SIG-M5 (cell line): ENCODE measurements at places on chromosomes 13 and 19.
A peak's percentile ranks its signal among the peaks of the same experiment; 100 is the strongest.

- DNase-seq = no peak
Measured at GRCh38 chr19:6185093-6185834, 49.8 kb downstream of the ACSBG2 start.

GRCh38 chr13:95044452-95045205, 256.6 kb downstream of the ABCC4 start:
- DNase-seq = no peak

- peak; percentile 81 for DNase-seq
Measured at GRCh38 chr13:78102121-78102677, 183.6 kb upstream of the EDNRB start.

DNA sequence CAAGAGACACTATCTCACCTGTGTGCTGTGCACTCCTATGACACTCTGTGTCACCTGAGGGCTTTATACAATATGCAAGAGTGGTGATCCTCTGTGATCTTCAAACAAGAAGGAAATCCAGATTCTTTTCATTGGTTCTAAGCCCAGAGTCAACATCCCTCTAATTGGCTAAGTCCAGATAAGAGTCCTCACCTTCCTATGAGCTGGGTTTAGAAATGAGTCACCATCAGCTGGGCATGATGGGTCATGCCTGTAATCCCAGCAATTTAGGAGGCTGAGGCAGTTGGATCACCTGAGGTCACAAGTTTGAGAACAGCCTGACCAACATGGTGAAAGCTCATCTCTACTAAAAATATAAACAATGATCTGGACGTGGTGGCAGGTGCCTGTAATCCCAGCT, 144.4 kb downstream of the ZNF675 start:
- no peak for DNase-seq

- no peak for DNase-seq
Measured at GRCh38 chr13:53001444-53002225, 27.0 kb upstream of the OLFM4 start.

- DNase-seq = no peak
Measured at GRCh38 chr13:43251961-43252360, 228.6 kb downstream of the DNAJC15 start.

DNA sequence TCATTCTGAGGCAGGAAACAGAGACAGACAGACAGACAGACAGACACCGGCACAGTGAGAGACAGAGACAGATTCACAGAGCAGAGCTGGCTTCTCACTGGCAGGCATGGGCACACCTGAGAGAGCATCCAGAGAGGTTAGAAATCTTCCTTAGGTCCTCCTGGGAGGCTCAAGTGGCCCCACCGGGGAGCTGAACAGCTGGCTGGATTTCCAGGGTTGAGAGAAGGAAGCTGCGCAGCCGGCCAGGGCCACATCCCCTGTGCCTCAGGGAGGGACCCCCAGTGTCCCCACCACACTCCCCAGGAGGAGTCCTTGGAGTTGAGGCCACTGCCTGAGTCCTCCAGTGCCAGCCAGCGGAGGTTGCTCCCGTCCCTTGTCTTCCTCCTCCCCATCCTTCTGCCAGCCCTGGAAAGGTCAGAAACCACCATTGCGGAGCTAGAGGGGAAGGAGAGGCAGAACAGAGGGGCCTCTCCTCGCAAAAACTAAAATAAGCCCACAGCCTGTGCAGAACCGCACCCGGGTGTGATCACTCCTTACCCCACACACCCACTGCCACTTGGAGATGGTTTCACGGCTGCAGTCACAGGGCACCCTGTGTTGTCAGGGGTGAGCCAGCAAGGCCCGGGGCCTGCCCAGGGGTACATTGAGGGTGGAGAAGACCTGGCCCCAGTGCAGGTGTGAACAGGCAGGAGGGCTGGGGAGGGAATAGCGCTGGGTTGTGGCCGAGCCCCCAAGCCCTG, 4.2 kb downstream of the FFAR3 start:
- no peak for DNase-seq

DNA sequence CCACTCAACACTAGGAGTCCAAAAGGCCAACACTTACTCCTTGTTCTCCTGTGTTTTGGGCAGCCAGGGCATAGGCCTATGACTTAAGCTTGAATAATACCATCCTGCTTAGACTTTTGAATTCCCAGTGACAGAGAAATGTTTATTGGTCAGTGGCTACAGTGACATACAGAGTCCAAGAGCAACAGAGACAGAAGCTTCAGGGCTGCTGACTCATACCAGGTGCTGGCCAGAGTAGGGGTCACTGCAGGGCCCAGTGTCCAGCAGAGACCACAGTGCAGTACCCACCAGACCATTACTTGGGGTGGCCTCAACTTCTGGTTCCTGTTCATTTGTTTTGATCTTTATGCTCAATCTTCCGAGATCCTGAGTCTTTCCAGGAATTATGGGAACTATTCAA, 6.0 kb upstream of the FREM2 start:
- DNase-seq = no peak

DNA sequence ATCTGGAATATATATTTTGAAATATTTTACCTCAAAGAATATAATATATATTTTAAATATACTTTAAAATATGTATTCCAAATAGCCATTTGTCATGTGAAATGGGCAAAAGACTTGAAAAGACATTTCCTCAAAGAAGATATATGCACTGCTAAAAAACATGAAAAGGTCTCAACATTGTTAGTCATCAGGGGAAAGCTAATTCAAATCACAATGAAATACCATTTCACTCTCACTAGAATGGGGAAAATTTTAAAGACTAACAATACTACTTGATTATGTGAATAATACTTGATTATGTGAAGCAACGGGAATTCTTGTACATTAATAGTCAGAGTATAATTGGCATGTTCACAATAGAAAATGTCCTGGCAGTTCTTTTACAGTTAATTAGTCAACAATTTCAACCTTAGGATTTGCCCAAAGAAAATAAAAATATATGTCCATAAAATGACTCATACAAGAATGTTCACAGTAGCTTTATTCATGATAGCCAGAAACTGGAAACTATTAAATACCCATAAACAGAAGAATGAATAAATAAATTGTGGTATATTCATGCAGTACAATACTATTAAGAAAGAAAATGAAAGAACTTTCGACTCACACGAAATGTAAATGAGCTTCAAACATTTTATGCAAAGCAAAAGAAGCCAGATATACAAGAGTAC, 6.8 kb upstream of the KBTBD6 start:
- no peak for DNase-seq

GRCh38 chr13:32023698-32024097, 7.9 kb upstream of the FRY start:
- no peak for DNase-seq

DNA sequence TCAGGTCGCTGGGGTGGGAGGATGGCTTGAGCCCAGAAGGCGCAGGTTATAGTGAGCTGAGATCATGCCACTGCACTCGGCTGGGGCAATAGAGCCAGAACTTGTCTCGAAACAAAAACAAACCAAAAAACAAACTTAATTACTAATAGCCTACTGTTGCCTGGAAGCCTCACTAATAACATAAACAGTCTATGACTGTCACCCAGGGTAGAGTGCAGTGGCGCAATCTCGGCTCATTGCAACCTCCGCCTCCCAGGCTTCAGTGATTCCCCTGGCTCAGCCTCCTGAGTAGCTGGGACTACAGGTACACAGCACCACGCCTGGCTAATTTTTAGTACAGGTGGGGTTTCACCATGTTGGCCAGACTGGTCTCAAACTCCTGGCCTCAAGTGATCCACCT, 18.0 kb downstream of the CATSPERD start:
- no peak for DNase-seq

DNA sequence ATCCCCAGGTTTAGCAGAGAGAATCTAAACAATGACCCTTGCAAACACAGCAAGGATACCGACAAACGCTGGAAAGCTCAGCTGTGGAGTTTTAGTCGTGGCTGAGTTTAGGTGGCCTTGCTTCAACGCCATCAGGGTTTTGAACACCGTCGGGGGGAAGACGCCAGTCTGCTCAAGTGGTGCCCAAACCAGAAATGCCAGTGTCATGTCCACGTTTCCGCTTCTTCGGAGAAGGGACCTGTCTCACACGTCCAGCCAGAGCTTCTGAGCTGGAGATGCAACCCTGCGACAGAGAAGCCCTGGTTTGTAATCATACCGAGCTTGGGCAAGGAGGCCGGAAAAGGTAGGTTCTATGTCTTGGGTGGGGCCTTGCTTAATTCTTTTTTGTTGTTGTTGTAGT, 42.6 kb upstream of the ATP11A start:
- no peak for DNase-seq

DNA sequence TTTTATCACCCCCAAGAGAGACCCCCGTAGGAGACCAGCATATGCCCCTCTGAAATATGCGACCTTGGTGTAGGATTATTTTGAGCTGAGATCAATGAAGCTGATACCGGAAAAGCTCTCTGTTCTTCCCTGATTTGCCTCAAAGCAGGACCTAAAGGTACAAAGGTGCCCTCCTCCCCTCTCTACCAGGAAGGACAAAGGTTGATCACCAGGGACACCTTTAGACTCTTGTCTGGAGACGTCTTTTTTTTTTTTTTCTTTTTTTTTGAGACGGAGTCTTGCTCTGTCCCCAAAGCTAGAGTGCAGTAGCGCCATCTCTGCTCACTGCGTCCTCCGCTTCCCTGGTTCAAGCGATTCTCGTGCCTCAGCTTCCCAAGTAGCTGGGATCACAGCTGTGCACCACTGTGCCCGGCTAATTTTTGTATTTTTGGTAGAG, 792 bp upstream of the PEX11G start:
- DNase-seq = no peak

- no peak for DNase-seq
Measured at GRCh38 chr13:100156788-100157187, 67.9 kb downstream of the PCCA start.

- DNase-seq = no peak
Measured at GRCh38 chr13:51778392-51778791, 25.6 kb downstream of the DHRS12 start.

- DNase-seq = no peak
Measured at GRCh38 chr19:15437355-15438123, 12.2 kb downstream of the WIZ start.

DNA sequence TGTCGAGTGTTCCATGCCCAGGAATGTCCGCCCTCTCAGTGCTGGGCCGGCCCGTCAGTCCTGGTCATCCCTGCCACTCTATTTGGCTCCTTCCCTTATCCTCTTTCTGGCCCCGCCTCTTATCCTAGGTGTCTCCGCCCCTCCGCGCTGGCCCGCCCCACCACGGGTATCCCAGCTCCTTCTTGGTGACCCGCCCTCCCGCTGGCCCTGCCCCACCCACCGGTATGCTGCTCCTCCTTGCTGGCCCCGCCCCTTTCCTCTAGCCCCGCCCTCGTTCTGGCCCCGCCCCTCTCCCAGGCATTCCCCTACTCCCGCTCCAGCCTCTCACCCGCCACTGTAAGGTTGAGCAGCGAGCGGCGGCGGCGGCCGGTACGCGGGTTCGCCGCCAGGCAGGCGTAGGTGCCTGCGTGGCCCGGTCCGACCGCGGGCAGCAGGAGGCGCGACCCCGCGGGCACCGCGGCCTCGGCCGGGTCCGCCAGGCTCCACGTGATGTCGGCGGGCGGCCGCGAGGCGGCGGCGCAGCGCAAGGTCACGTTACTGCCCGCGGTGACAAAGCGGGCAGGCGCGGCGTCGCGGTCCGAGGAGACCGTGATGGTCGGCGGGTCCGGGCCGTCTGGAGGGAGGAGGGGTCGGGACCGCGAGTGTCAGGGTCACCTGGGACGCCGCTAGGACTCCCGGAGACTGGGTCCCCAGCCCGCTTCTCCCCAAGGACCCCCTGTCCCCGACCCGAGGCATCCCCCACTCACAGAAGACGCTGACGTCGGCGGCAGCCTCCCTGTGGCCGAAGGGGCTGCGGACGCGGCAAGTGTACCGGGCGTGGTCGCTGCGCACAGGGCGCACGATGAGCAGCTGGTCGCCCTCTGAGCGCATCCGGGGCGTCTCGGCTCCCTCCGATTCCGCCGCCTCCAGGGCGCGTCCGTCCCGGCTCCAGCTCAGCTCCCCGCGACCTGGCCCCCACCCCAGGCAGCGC, 2.0 kb downstream of the VSIG10L start:
- peak; percentile 57 for DNase-seq

GRCh38 chr19:36115453-36116343, at the start of gene TBCB:
Gene TBCB, plus strand, starts transcription at chr19:36115468. Its CDS starts 93 bp downstream, at chr19:36115561.
- no peak for DNase-seq

DNA sequence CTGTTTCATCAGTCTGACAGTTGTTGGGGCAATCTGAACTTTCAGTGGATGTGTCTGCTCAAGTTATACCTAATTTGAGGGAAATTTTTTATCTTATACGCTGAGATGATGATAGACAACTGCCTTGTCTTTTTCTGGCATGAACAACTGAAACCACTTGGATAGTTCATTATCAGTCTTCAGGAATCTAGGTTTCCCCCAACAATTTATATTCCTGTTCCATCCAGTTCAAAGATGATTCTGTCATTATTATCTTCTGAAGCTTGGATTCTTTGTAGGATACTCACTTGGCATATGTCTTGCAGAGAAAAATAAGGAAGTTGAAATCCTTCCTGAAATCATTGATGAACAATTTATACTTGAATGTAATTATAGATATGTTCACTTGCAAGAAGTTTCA, 193.7 kb downstream of the LMO7 start:
- no peak for DNase-seq

- DNase-seq = no peak
Measured at GRCh38 chr19:49749771-49750170, 13.3 kb downstream of the TSKS start.

- no peak for DNase-seq
Measured at GRCh38 chr13:51339354-51339753, at the start of gene SERPINE3. Gene SERPINE3, plus strand, starts transcription at chr13:51339691. Its CDS starts 1,401 bp downstream, at chr13:51341092.

DNA sequence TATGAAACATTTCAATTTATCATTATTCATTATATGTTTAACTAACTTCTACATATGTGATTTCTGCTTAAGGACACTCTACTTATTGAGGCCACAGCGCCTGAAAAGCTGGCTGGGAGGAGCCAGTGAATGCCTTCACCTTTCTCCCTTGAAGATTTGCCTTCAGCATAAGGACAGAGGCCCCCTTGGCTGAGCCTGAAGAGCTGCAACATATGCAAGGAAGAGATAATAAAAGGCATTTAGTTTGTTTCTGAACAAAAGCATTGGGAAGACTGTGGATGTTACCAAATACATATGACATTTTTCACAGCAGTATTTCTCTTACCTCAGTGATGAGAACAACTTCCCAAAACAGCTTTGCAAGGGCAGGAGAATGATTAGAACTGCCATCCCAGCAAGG, 92.1 kb downstream of the ABCC4 start:
- no peak for DNase-seq

- DNase-seq = no peak
Measured at GRCh38 chr19:18160493-18160970, 7.6 kb downstream of the PIK3R2 start.

DNA sequence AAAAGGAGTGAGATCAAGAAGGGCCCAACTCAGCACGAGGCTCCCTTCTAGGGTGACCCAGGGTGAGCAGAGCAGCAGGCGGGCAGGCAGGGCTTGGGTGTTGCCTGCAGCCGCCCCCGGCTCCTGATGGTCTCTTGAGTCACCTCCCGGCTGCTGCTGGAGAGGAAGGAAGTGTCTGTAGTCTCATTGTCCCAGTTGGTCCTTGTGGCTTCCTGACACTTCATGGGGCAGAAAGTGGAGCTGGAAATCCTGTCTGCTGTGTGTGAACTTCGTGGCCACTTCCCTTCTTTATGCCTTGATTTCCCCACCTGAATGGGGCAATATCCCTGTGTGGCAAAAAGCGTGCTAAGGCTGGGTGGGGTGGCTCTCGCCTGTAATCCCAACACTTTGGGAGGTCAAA, 2.5 kb downstream of the MAP1S start:
- DNase-seq = no peak

- DNase-seq = no peak
Measured at GRCh38 chr19:48284896-48285295, 15.0 kb downstream of the ZNF114 start.

- DNase-seq = no peak
Measured at GRCh38 chr19:51690454-51691073, 2.6 kb upstream of the SPACA6 start.
